ENCODE measurements at places on chromosomes 5 and 9.

DNA sequence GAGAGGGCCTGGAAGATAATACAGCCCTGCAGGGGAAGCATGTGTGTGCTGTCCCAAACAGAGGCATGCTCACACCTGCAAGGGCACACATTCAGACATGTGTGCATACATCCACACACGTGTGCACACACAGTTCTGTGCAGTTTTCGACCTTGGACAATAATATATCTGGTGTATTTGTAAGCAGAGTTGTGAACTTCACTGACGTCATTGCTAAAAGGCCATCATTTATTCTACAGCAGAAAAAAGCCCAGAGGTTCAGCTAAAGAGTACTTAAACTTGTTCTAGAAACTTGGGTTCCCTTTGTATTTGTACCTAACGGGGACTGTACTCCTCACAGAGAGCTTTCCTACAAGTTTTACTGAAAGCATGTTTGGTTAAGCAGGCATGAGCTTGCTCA, 19.5 kb downstream of the IRX2 start:
- no peak for DNase-seq

GRCh38 chr9:37692622-37693221, 42.0 kb downstream of the FRMPD1 start:
- peak; percentile 86 for DNase-seq

DNA sequence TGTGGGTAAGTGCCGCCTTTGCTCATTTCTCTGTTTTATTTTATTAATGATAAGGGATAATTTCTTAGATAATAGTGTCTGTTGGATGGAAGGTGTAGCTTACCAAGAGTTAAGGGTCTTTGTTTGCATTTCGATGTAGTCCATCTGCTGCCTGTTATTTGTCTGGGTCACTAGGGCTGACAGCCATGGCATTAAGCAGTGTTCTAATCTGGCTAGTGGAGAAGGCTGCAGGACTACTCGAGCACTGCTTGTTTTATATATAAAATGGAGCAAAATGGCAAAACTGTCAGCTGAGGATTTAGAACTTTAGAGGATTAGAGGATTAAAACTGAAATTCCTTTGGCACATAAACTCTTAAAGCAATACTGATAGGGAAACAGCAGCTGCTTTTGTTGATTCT, 67.5 kb downstream of the C7 start:
- DNase-seq, result peak; percentile 67

- DNase-seq, result no peak
These were observed 7.3 kb downstream of the ARAP3 start for GRCh38 chr5:141674747-141675146.

- no peak for DNase-seq
These were observed 566.2 kb upstream of the WWC1 start for GRCh38 chr5:167725264-167725663.

DNA sequence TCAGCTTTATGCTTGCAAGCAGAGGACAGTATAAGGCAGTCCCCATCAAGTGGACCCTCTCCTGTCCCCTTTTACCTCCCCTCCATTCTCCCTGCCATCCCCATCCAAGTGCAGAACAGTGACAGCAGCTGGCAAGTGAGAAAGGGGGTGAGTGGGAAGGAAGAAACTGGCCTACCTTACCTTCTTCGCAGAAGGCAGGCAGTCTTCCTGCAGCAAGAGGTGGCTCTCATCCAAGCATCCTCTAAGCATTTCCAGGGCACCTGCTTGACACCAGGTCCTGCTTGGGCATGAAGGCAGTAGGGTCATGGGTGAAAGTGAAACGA, 77.3 kb upstream of the SH3PXD2B start:
- no peak for DNase-seq

- DNase-seq, result no peak
These were observed 212.8 kb downstream of the NXNL2 start for GRCh38 chr9:88747768-88748167.

DNA sequence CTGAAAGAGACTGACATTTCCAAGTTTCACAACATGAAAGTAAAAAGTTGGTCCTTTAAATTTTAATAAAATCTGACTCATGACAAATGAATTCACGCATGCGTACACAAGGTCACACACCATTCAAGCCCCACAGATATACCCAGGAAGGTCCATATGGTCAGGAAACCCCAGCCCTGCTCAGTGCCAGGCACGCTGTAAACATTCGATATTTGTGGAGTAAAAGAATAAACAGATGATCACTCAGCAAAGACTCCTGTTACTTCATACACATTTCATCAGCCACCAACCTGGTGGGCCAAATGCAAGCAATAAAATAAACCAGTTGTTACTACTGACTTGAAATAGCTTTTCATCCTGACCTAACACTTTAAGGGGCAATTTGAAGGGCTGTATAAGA, 158.0 kb upstream of the RETREG1 start:
- no peak for DNase-seq

Measured in WERI-Rb-1 (cell line).